Naive B cell (primary cell): ENCODE measurements at places on chromosomes 11 and 22.
A peak's percentile ranks its signal among the peaks of the same experiment; 100 is the strongest.

DNA sequence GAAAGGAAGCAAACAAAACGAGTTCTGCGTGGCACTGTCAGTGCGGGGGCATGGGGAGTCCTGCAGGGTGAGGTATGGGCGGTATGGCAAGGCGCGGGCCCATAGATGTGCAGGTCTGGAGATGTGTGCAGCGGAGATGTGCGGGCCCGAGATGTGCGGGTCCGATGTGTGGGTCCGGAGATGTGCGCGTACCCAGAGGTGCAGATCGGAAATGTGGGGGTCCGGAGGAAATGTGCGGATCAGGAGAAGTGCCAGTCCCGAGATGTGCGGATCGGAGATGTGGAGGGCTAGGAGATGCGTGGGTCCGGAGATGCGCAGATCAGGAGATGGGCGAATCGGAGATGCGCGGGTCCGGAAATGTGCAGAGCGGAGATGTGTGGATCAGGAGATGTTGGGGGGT, 35.9 kb downstream of the CDPF1 start:
- DNase-seq, result no peak

DNA sequence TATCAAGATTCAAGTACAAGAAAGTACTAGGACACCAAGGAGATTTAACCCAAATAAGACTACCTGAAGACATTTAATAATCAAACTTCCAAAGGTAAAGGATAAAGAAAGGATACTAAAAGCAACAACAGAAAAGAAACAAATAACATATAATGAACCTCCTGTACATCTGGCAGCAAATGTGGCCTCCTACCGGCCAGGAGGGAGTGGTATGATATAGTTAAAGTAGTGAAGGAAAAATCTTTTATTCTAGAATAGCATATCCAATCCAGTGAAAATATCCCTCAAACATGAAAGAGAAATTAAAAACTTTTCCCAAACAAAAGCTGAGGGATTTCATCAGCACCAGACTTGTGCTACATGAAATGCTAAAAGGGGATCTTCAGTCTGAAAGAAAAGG, 104.7 kb upstream of the GUCY1A2 start:
- DNase-seq, result no peak

- DNase-seq, result no peak
Measured at GRCh38 chr22:43228330-43228729, 41.4 kb upstream of the TTLL12 start.

- DNase-seq, result peak; percentile 50
Measured at GRCh38 chr11:95711162-95711944, 78.2 kb downstream of the FAM76B start.

DNA sequence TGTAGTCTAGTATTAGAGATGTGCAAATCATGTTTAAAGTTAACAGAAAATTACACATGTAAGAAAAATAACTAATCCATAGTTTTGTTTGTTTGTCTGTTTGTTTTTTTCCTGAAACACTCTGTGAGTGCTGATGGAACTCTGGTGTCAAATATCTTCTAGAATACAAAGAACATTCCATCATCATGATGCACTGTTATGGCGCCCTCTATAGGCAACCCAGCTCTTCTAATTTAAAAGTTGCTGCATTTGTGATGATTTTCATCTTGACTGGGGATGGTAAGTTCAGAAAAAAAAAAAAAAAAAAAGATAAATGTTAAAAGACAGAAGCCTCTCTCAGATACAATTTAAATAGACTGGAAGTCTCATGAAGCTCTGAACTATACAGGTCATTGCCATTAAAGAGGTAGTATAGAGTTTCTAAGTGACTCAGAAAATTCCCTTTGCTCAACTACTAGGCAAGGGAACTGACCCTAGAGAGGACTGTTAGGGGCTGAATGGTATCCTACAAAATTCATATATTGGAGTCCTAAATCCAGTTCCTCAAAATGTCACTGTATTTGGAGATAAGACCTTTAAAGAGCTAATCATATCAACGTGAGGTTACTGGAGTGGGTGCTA, 597.2 kb upstream of the ANO3 start:
- DNase-seq, result no peak

DNA sequence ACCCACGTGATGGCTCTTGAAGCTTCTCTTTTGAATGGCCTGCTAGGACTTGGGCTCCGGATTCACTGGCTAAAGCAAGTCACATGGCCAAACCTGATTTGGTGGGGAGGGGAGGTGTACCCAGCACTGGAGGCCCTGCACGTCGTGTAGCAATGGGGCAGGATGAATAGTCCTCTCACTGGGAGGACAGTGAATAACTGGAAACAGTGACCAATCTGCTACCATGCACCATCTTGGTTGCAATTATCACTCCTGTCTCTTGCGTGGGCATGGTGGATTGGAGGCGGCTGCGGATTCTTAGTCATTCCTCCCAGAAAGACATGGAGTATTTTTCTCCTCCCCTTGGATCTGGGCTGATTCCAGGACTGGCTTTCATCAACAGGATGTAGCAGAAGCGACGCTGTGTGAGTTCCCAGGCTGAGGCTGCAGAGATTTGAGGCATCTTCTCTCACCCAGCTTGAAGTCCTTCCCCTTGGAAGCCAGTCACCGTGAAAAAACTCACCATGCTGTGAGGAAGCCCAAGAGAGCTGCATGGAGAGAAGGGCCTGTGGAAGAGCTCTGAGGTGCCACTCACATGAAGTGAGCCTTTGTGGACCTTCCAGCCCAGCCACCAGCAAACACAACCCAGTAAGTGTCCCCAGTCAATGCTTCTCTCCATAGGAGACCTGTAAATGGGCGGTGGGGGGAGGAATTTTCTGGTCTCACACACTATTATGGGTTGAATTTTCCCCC, 70.4 kb downstream of the IGLL1 start:
- no peak for DNase-seq

DNA sequence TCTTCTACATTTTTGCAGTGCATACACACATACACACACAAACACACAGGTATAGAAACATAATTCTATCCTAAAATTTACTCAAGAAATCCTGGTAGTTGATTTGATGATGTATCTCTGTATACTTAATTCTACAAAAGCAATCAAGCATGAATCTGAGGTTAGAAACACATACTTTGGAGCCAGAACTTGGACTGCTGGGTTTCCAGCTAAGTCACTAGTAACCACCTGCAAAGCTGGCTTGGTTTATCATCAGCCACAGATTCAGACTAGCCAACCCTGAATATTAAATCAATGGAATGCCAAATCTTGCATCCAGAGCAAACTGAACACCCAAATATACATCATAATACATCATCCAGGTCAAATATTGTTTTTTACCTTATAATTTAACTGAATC, 24.8 kb upstream of the POU2AF2 start:
- DNase-seq, result no peak

GRCh38 chr11:111414936-111415335, 35.9 kb upstream of the POU2AF1 start:
- DNase-seq, result no peak

GRCh38 chr22:50423956-50424355, 50.9 kb downstream of the SBF1 start:
- no peak for DNase-seq

GRCh38 chr11:21806947-21807346, 385.9 kb upstream of the ANO5 start:
- no peak for DNase-seq

DNA sequence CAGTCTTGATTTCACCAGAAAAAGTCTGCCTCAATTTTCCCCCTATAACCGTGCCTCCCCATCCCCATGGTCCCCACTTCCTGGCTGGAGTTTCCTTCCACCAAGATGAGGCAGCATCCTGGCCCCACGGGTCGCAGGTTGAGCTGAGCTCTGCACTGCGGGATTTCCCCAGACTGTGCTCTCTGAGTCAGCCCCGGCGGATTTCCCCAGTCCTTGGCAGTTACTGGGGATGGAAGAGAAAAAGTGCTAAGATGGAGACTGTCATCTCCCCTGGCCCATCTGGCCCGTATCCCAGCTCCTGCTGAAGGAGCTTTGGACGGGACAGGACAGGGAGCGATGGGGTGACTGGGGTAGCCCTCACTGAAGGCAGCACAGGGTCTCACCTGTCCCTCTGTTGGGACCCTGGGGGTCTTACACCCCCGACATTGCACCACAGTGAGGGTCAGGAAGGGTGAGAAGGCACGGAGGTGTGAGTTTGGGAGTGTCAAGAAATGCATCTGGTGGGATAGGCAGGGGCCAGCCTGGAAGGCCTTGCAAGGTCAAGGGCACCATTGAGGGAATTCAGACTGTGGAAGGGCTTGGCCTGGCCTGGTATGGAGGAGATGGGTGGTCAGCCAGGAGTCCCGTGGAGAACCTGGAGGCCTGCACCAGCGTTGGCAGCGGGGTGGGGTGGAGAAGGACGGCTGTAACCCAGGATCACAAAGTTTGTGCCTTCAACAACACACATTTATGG, 36.5 kb downstream of the NADSYN1 start:
- no peak for DNase-seq

GRCh38 chr22:45645526-45646414, 25.9 kb upstream of the ATXN10 start:
- peak; percentile 70 for DNase-seq

GRCh38 chr11:95853138-95853537, 62.8 kb downstream of the CEP57 start:
- DNase-seq, result no peak

DNA sequence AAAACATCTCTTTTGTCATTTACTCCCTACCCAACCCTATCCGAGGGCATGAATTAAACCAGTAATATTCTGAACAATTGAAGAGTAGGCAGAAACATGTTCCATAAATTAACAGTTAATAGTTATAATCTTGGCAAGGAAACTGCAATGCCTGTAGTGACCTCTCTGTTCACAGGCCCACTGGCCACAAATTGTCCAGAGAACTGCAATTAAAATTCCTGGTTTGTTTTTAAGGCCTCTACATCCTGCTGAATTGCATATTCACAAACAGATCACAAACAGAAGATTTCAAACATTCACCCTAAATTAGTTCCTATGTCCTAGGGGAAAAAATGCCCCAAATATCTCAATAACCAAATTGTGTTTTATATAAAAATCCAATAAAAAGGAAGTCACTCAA, 143.2 kb upstream of the TRPC6 start:
- DNase-seq, result no peak

GRCh38 chr22:17964156-17964555, 60.2 kb downstream of the MICAL3 start:
- DNase-seq, result no peak

GRCh38 chr11:78241475-78241874, 52.8 kb downstream of the USP35 start:
- DNase-seq, result no peak

GRCh38 chr11:1839204-1839923, 583 bp downstream of the TNNI2 start:
- DNase-seq, result no peak

- DNase-seq, result no peak
Measured at GRCh38 chr11:17649696-17650095, 69.7 kb upstream of the MYOD1 start.

GRCh38 chr22:26806445-26807175, 149.2 kb downstream of the MIAT start:
- no peak for DNase-seq

DNA sequence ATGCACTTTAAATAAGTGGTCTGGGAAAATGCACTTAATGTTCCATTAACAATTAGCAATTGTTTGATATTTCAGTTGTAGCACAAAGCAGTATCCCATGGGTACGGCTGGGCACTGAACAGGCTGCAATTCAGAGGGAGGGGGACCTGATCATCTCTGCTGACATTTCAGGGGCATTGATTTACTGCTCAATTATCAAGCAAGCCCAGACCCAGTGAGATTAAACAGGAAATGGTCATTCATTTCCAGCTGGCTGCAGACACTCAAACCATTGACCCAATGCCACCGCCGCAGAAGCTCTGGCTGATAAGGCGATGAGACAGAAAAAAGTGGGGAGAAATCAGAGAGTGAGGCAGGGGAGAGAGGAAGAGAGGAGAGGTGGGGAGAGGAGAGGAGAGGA, 1.2 kb downstream of the GPR83 start:
- no peak for DNase-seq

GRCh38 chr11:71451596-71452198, 1.3 kb upstream of the NADSYN1 start:
- DNase-seq, result no peak

DNA sequence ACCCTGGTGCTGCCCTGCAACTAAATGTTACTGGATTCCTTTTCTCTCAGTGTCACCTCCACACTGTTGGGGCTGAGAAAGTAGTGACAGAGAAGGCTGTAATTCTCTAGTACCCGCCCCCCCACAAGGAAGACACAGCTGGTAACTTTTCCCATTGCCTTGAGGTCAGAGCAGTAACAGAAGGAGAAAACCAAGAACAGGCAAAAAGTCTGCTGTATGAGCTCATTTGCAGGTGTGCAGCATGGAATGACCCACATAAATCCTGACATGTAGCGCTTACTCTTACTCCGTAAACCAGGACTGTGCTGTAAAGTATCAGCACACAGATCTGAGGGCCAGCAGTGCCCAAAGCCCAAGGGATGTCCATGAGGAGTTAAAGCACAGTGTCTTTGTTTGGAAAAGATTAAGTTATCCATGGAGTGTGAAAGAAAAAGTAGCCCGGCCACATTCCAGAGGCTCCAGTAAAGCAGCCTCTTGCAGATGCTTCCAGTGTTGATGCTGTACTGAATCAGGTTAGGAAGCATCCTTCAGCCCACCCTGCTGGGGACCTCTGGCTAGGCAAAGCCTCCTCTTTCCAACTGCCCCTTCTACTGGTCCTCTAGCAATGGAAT, 120.7 kb downstream of the PLEKHA7 start:
- DNase-seq, result no peak

DNA sequence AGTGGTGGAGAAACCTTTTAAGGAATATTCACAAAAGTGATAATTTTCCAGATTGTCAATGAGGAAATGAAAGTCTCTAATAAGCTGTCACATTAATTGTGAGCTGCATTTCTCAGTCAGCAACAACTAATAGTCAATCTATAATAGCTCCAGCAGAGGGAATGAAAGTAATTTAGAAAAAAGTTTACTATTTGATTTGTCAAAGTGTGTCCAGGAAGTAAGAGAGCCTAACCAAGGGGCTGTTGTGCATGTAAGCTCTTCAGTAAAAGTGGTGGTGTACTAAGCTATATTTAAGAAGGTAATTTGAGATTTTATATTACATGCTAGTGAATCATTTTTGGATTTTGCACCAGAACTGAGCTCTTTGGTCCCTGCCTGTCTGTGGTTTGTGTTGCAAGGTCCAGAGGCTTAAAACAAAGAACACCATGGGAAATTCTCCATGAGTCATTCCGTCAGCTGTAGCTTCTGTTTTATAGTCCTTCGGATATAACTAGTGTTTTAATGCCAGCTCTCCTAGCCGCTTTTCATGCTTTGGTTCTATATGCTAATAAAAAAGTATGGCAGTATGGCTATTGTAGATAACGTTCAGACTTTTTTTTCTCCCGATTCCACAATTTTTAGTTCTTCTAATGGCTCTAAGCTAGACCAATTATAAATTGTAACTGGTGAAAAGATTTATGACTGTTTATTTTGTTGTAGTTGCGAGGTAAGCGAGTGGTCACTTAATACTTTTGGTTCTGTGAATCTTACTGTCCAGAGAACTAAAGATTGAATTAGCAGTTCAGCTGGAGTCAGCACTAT, 64.6 kb downstream of the ARHGEF12 start:
- DNase-seq, result no peak

GRCh38 chr11:86230921-86231434, 13.6 kb upstream of the EED start:
- DNase-seq, result no peak

GRCh38 chr11:42043312-42043711, 583.9 kb upstream of the LRRC4C start:
- no peak for DNase-seq

GRCh38 chr11:6531267-6531752, 34.2 kb downstream of the DNHD1 start:
- peak; percentile 9 for DNase-seq
